ENCODE measurements at places on chromosomes 13 and 19.

GRCh38 chr13:37869756-37870488 lies at the start of gene TRPC4:
Gene TRPC4, minus strand, starts transcription at chr13:37869772. Its CDS starts 86,439 bp downstream, at chr13:37783333.
- no peaks in the 10 kb centered on the region for H3K36me3 ChIP-seq
- DNase-seq = no peak

- no peak for DNase-seq
- H3K4me1 ChIP-seq = no peaks in the 10 kb centered on the region
- H3K36me3 ChIP-seq = no peaks in the 10 kb centered on the region
- no peak overlapping the region for H3K27ac ChIP-seq
Observed at GRCh38 chr13:101157261-101157660, 259.0 kb downstream of the NALCN start.

DNA sequence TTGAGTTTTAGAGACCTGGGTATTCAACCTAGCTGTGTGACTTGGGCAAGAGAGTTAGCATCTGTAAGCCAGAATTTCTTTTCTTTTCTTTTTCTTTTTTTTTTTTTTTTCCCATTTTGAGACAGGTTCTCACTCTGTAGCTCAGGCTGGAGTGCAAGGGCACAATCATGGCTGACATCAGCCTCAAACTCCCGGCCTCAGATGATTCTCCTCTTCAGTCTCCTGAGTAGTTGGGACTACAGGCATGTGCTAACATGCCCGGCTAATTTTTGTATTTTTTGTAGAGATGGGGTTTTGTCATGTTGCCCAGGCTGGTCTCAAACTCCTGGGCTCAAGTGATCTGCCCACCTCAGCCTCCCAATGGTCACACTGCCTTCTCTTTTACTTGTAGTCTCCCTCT lies 33.0 kb downstream of the ZMYM2 start:
- H3K4me1 ChIP-seq = no peaks in the 10 kb centered on the region
- no peaks in the 10 kb centered on the region for H3K27me3 ChIP-seq
- no peak overlapping the region for H3K27ac ChIP-seq
- H3K4me3 ChIP-seq = no peak overlapping the region

DNA sequence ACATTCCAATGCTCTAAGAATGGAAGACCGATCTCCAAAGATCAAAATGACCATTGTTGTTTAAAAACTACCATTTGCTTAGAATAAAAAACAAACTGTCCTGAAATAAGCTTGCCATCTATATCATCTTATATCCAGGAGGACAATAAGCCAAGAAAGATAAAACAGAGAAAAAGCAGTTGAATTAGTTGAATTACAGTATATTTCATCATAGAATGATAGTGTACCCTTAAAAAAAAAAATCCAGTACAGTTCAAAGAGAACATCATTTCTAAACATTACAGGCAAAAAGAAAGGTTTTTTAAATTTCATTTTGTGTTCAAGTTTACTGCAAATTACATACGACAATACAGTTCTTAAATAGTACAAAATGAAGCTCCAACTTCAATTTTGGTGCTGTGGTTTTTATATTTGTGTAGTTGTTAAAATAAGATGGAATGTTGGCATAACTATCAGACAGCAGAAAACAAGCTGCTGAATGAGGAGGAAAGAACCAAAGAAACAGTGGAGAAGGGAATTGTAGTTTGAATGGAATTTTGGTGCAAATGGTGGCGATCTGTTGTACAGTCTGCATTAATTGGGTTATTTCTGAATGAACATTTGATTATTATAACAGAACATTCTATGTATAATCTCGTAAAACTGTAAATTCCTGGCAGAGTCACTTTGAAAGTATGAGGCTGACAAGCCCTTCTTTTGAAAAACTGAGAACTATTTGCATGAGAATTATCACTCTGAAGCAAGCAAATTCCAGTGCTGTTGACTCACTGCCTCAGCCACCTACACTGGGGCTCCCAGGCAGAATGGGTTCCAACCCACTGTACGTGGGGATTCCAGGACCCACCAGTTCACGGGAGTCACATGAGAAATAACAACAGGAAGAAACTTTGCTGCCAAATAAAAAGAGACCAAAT lies 37.7 kb downstream of the LHFPL6 start:
- no peak overlapping the region for H3K27ac ChIP-seq
- no peak overlapping the region for H3K4me3 ChIP-seq
- H3K36me3 ChIP-seq = no peaks in the 10 kb centered on the region
- no peaks in the 10 kb centered on the region for H3K4me1 ChIP-seq
- DNase-seq = no peak

- H3K27me3 ChIP-seq = no peaks in the 10 kb centered on the region
- no peak overlapping the region for H3K27ac ChIP-seq
- no peak for DNase-seq
- H3K4me3 ChIP-seq = no peak overlapping the region
Observed at GRCh38 chr13:87889254-87889653, 218.1 kb downstream of the SLITRK5 start.

- no peak for DNase-seq
- H3K4me1 ChIP-seq = peaks cover 8% of the 10 kb centered on the region
- H3K27ac ChIP-seq = no peak overlapping the region
- no peaks in the 10 kb centered on the region for H3K36me3 ChIP-seq
- no peak overlapping the region for H3K4me3 ChIP-seq
- H3K27me3 ChIP-seq = peaks cover 14% of the 10 kb centered on the region
Observed at GRCh38 chr13:20171364-20171763, 10.5 kb upstream of the GJA3 start.

GRCh38 chr19:13803038-13803437 lies 7.8 kb downstream of the ZSWIM4 start:
- no peaks in the 10 kb centered on the region for H3K4me1 ChIP-seq
- H3K4me3 ChIP-seq = no peak overlapping the region
- DNase-seq = no peak
- H3K36me3 ChIP-seq = peaks cover 3% of the 10 kb centered on the region
- no peak overlapping the region for H3K27ac ChIP-seq

DNA sequence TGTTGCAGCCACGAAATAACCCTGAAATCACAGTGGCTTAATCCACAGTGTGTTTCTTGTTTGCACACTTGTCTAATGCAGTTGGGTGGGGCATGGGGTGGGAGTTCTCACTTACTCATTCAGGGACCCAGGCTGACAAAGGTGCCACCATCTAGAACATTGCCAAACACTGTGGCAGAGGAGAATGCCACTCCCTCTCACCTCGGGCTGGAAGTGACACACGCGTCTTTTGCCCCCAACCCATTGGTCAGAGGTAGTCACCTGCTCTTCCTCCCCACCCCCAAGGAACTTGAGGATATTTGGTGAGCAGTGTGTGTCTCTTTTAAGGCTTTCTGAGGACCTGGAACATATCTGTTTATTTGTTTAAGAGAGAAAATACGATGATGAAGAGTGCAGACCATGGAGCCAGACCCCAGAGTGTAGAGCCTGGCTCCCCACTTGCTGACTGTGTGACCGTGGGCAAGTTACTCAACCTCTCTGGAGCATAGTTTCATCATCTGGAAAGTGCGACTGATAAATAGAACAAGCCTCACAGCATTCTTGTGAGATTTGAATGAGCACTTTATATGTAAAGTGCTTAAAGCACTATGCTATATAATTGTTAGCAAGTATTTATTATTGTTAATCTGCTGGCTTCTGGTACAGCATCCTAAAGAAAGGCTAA lies 17.4 kb downstream of the GPR183 start:
- no peak for DNase-seq
- peaks cover 30% of the 10 kb centered on the region for H3K36me3 ChIP-seq
- H3K4me1 ChIP-seq = peaks cover 71% of the 10 kb centered on the region
- no peaks in the 10 kb centered on the region for H3K27me3 ChIP-seq
